A673 (cell line): ENCODE measurements at places on chromosomes 16 and 17. TPM values are rescaled to one million over a fixed set of nuclear protein-coding genes. Genes with fewer than 3 reads are reported as not detected.
A peak's percentile ranks its signal among the peaks of the same experiment; 100 is the strongest.

GRCh38 chr16:69870761-69871160 is 80.4 kb upstream of the CLEC18A start:
- H3K4me3 ChIP-seq, result no peak overlapping the region
- no peak overlapping the region for H3K27ac ChIP-seq

GRCh38 chr16:85698935-85699558 is 10.3 kb upstream of the GINS2 start:
- no peaks in the 10 kb centered on the region for H3K27me3 ChIP-seq
- H3K27ac ChIP-seq, result no peak overlapping the region
- no peaks in the 10 kb centered on the region for H3K36me3 ChIP-seq
- no peak for DNase-seq
- H3K4me1 ChIP-seq, result peaks cover 12% of the 10 kb centered on the region

GRCh38 chr17:57713140-57713539 is 32.0 kb downstream of the CCDC182 start:
- DNase-seq, result no peak
- H3K27me3 ChIP-seq, result peaks cover 52% of the 10 kb centered on the region
- H3K36me3 ChIP-seq, result no peaks in the 10 kb centered on the region
- no peak overlapping the region for H3K4me3 ChIP-seq
- H3K27ac ChIP-seq, result no peak overlapping the region
- H3K4me1 ChIP-seq, result peaks cover 2% of the 10 kb centered on the region

- H3K27me3 ChIP-seq, result no peaks in the 10 kb centered on the region
- H3K4me3 ChIP-seq, result no peak overlapping the region
- no peak overlapping the region for H3K27ac ChIP-seq
- H3K36me3 ChIP-seq, result no peaks in the 10 kb centered on the region
- DNase-seq, result no peak
Observed at GRCh38 chr17:46869975-46870803, 18.8 kb downstream of the WNT9B start.

DNA sequence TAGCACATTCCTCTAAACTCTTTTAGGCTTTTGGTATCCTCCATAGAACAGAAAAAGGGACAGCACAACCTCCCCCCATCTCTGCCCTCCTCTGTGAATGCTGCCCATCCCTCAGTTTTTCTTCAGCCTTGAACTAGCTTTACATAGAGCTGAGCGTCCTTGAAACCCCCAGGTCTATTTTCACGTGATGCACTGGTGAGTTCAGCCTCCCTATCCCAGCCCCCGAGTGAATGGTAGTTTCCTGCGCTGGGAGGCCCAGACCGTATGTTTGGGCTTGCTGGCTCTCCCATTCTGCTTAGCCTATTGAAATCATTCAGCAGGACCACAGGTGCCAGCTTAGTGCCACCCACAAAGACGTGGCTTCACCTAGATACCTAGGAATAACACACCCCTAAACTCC is 22.5 kb downstream of the ZNF385C start:
- no peak for DNase-seq
- H3K4me3 ChIP-seq, result no peak overlapping the region
- H3K4me1 ChIP-seq, result no peaks in the 10 kb centered on the region
- no peaks in the 10 kb centered on the region for H3K27me3 ChIP-seq

- H3K4me1 ChIP-seq, result no peaks in the 10 kb centered on the region
- H3K4me3 ChIP-seq, result no peak overlapping the region
- peaks cover 9% of the 10 kb centered on the region for H3K27me3 ChIP-seq
Observed at GRCh38 chr17:44008205-44008909, 3.9 kb downstream of the NAGS start.

GRCh38 chr17:71237903-71238538 is 882.8 kb upstream of the SOX9 start:
- no peak overlapping the region for H3K4me3 ChIP-seq
- H3K27me3 ChIP-seq, result no peaks in the 10 kb centered on the region
- peak; percentile 12 for DNase-seq
- no peak overlapping the region for H3K27ac ChIP-seq
- no peaks in the 10 kb centered on the region for H3K36me3 ChIP-seq

- no peak overlapping the region for H3K27ac ChIP-seq
- no peak for DNase-seq
- H3K4me3 ChIP-seq, result no peak overlapping the region
- H3K27me3 ChIP-seq, result no peaks in the 10 kb centered on the region
- H3K4me1 ChIP-seq, result no peaks in the 10 kb centered on the region
Observed at GRCh38 chr16:58154345-58154744, 25.2 kb upstream of the CFAP20 start.

- no peaks in the 10 kb centered on the region for H3K4me1 ChIP-seq
- no peak overlapping the region for H3K4me3 ChIP-seq
- no peak overlapping the region for H3K27ac ChIP-seq
Observed at GRCh38 chr17:75146592-75146991, 7.7 kb downstream of the JPT1 start.

GRCh38 chr16:73427164-73427563 is 379.2 kb upstream of the ZFHX3 start:
- H3K36me3 ChIP-seq, result no peaks in the 10 kb centered on the region
- H3K4me1 ChIP-seq, result no peaks in the 10 kb centered on the region
- no peak overlapping the region for H3K4me3 ChIP-seq
- peaks cover 6% of the 10 kb centered on the region for H3K27me3 ChIP-seq

DNA sequence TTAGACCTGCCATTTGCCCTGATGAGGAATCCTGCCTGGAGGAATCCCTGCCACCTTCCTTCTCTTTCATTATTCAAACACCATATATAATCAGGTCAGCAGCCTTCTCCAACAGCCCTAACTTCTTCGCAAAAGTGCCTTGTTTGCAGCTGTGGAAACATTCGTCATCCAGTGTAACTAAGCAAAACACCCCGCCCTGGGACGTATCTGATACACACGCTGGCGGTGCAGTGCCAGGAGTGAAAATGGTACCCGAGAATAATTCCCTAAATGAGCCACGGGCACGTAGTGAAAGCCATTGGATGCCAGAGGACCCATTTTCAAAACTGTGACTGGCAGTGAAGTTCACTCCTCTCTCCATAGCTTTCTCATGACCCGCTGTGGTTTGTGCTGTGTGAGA is 73.7 kb downstream of the IRX3 start:
- H3K4me3 ChIP-seq, result no peak overlapping the region
- DNase-seq, result no peak
- H3K4me1 ChIP-seq, result no peaks in the 10 kb centered on the region
- H3K27ac ChIP-seq, result no peak overlapping the region
- no peaks in the 10 kb centered on the region for H3K36me3 ChIP-seq
- H3K27me3 ChIP-seq, result no peaks in the 10 kb centered on the region

DNA sequence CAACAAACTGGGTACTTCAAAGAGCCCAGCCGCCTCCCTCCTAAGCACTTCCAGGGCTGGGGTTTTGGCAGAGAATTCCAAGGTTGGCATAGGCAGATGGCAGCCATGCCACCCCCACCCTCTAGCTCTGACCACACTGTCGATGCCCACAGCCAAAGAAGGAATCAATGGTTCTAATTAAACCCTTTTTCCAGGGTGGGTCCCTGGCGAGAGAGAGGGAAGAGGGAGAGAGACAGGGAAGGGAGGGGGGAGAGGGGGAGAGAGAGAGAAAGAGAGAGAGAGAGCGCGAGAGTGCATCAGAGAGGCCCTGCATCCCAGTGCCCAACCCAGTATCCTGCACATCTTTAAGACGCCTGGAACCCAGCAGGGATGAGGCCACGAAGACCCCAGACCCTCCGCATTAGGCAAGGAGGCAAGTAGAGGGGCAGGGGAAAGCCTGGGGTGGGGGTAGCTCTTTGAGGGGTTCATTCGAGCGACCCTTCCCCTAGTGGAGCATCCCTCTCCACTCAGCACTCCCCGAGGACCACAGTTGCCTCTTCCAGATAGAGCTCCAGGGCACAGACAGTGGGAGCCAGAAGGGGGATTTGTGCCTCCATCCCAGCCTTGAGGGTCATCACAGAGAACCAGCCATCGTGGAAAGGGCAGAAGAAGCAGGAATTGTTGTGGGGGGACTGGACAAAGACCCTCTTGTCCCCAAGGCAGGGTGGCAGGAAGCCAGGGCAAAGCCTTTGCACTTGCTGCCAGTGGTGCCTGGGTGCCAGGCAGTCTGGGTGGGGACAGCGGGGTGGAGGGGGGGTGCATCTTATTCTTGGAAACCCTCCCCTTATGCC is 2.6 kb downstream of the SRCIN1 start:
- H3K4me1 ChIP-seq, result peaks cover 21% of the 10 kb centered on the region
- H3K4me3 ChIP-seq, result no peak overlapping the region
- no peak for DNase-seq
- H3K27ac ChIP-seq, result no peak overlapping the region
- H3K27me3 ChIP-seq, result no peaks in the 10 kb centered on the region
- no peaks in the 10 kb centered on the region for H3K36me3 ChIP-seq

DNA sequence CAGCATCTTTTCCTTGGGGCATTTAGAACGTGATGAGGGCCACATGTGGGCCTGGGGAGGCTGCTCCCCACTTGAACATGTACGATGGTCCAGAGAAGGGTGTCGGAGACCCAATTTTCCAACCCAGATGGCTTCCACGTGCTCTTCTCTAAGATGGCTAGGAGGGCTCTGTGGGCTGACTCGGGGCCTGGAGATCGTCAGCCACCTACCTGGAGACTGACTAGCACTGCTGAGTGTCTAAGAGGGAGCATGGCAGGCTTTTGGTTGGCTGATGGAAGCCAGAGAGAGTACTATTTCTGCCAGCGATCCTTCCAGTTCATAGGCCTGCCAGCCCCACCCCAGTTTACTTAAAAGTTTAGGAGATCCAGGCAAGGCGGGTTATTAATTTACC is 60.2 kb upstream of the CLEC18A start:
- DNase-seq, result no peak
- no peak overlapping the region for H3K4me3 ChIP-seq
- H3K27ac ChIP-seq, result no peak overlapping the region
- no peaks in the 10 kb centered on the region for H3K27me3 ChIP-seq
- peaks cover 9% of the 10 kb centered on the region for H3K4me1 ChIP-seq

- H3K4me1 ChIP-seq, result peaks cover 30% of the 10 kb centered on the region
- no peak for DNase-seq
- H3K4me3 ChIP-seq, result no peak overlapping the region
- H3K36me3 ChIP-seq, result no peaks in the 10 kb centered on the region
Observed at GRCh38 chr16:51180719-51181502, 29.8 kb upstream of the SALL1 start.

- H3K36me3 ChIP-seq, result no peaks in the 10 kb centered on the region
- H3K27ac ChIP-seq, result no peak overlapping the region
- no peak overlapping the region for H3K4me3 ChIP-seq
- peak; percentile 41 for DNase-seq
- no peaks in the 10 kb centered on the region for H3K4me1 ChIP-seq
- no peaks in the 10 kb centered on the region for H3K27me3 ChIP-seq
Observed at GRCh38 chr17:31533546-31534155, 142.2 kb downstream of the RAB11FIP4 start.

- H3K27me3 ChIP-seq, result no peaks in the 10 kb centered on the region
- H3K36me3 ChIP-seq, result no peaks in the 10 kb centered on the region
- no peaks in the 10 kb centered on the region for H3K4me1 ChIP-seq
- DNase-seq, result no peak
Observed at GRCh38 chr16:80387318-80387921, 153.4 kb upstream of the DYNLRB2 start.

GRCh38 chr17:11493936-11494335 is 104.3 kb upstream of the DNAH9 start:
- peaks cover 60% of the 10 kb centered on the region for H3K4me1 ChIP-seq
- DNase-seq, result peak; percentile 91
- H3K27me3 ChIP-seq, result no peaks in the 10 kb centered on the region
- no peaks in the 10 kb centered on the region for H3K36me3 ChIP-seq
- peak overlapping the region; percentile 65 for H3K27ac ChIP-seq

DNA sequence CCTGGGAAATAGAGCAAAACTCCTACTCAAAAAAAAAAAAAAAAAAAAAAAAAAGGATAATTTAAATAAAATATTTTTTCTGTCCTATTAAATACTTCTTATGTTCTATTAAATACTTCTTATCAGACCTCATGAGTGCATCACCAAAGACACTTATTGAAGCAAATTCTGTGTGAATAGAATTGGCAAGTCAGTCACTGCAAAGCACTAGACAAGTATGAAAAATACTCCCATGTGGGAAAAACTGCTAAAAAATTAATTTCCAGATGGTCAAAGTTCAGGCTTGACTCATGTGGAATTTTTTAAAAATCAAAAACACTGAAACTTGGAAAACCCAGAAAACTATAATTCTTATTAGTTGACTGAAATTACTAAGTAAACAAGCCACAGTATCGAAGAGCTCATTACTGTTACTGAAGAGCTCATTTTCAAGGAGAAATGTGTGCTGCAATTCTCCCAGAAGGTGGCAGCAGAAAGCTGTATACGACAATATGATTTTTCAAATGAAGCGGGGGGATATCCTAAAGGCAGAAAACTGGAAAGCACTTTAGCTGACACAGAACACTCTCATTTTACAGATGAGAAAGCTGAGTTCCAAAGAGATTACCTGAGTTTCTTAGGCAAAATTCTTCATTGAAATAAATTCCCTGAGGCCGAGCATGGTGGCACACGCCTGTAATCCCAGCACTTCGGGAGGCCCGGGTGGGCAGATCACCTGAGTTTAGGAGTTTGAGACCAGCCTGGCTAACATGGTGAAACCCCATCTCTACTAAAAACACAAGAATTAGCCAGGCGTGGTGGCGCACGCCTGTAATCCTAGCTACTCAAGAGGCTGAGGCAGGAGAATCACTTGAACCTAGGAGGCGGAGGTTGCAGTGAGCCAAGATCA is 15.9 kb upstream of the FBXO47 start:
- H3K27me3 ChIP-seq, result no peaks in the 10 kb centered on the region
- H3K27ac ChIP-seq, result no peak overlapping the region
- no peak overlapping the region for H3K4me3 ChIP-seq

GRCh38 chr17:55384643-55385232 is 36.9 kb downstream of the MMD start:
- H3K27me3 ChIP-seq, result no peaks in the 10 kb centered on the region
- DNase-seq, result no peak
- H3K4me3 ChIP-seq, result no peak overlapping the region
- H3K27ac ChIP-seq, result no peak overlapping the region

TBX6 gene
- 0.49 and 0.85 TPM in 2 replicates for total RNA-seq

PLXDC1 gene
- total RNA-seq, result 0.28 and 0.75 TPM in 2 replicates

SEPTIN1 gene
- total RNA-seq, result 0.86 and 1.3 TPM in 2 replicates

KIF2B gene
- total RNA-seq, result not detected in 2 replicates

GNGT2 gene
- 9.2 and 9.6 TPM in 2 replicates for total RNA-seq

TP53TG3F gene
- total RNA-seq, result not detected in 2 replicates

CD300H gene
- total RNA-seq, result not detected in 2 replicates

TPSD1 gene
- 1.7 and 2.3 TPM in 2 replicates for total RNA-seq
